Activated CD4-positive, alpha-beta T cell treated with anti-CD3 and anti-CD28 coated beads for 4 hours (primary cell): ENCODE measurements at places on chromosomes 16 and 17.

DNA sequence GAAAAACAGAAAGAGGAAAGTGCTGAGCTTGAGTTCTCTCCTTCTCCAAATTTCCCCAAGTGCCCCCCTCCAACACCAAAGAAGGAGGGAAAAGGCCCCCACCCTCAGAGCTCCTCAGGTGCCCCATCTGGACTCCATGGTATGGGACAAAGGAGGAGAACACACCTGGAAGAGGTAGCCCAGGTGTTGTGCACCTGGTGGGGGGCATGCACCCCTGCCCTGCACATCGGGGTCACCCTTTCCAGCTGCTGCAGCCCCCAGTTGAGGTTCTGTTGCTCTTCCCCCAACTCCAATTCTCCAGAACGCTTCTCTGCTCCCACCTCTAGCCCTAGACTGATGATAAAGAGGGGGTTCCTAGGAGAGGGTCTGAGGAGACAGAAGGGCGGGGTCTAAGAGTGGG is 3.0 kb upstream of the COL1A1 start:
- DNase-seq, result no peak

DNA sequence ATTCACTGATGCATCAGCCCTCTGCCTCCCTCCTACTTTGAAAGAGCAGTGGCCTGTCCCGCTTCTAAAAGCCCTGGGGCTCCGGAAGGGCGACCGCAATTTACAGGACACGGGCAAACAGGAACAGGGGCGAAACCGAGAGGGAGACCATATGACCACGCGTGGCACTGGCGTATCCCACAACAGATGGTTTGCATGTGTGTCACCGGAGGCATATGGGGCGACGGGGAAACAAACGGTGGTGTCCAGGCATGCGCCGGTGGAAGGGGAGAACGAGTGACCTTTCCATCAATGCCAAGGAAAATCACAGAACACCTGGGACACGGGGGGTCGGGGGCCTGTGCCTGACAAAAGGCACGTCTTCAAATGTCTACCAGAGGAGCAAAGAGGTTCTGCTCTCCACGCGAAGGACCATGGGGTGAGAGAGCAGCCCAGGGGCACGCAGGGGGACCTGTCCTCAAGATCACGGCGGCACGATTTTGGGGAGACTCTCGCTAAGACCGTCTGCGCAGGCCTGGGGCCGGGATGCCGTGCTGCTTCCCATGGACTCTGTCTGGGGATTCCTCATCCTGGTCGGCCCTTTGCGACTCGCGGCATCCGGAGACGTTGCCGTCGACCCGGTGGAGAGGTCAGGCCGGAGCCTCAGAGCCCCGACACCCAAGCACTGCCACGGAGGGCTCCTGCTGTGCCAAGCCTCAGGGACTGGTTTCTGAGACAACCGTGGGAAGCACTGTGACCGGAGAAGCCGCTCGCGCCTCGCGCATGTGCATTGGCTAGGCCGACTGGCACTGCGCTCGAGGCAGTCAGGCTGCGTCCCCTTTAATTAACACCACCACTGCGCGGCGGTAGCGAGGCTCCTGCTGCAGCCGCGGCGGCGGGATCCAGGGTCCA is 12.8 kb upstream of the KCNJ18 start:
- no peak for DNase-seq

GRCh38 chr16:89723279-89724250 is 2.2 kb downstream of the ZNF276 start:
- peak; percentile 62 for DNase-seq

- DNase-seq, result peak; percentile 35
These were observed 1.6 kb downstream of the PYCARD start for GRCh38 chr16:31200821-31201568.

- no peak for DNase-seq
These were observed 5.7 kb upstream of the ATXN1L start for GRCh38 chr16:71840052-71840451.
